ENCODE measurements at places on chromosomes 3 and 15.

- no peak for DNase-seq
Measured at GRCh38 chr15:45136378-45136764, 6.6 kb downstream of the DUOX1 start.

- DNase-seq, result no peak
Measured at GRCh38 chr3:19248143-19248542, 99.8 kb downstream of the KCNH8 start.

DNA sequence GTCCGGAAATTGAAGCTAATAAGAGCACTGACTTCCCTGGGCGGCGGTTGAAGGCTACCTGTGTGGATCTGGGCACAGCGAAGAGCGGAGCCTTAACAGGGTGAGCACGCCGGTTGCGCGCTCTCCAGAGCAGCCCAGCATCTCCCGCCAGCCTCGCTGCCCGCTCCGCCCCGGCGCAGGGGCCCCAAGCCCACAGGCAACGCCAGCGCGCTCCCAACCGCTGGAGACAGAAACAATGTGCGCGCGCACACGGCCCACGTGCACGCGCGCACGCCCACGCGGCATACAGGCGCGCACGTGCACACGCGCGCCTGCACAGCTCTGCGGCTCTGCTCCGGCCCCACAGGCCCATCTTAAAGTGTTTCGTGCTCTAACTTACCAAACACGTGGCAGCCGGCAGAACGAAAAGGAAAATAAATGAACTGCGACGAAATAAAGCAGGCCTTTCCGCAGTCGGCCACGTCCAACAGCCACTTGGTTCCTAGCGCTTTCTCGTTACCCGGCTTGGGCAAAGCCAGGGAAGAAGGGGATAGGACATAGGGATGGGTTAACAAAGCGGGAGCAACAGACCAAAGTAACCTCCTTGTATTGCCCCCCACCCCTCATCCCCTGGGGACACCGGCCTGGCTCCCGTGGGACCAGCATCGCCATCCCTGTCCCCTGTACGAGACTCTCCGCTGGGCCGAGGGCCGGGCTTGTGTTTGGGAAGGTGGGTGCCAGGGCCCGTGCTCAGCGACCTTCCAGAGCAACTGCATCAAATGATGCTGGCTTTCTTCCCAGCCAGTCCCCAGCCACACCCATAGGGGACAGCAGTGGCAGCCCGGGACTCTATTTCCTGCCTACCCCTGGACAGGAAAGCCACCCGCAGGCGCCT is 203.7 kb downstream of the ABHD5 start:
- no peak for DNase-seq

- no peak for DNase-seq
Measured at GRCh38 chr15:77499087-77499760, 78.5 kb downstream of the HMG20A start.

DNA sequence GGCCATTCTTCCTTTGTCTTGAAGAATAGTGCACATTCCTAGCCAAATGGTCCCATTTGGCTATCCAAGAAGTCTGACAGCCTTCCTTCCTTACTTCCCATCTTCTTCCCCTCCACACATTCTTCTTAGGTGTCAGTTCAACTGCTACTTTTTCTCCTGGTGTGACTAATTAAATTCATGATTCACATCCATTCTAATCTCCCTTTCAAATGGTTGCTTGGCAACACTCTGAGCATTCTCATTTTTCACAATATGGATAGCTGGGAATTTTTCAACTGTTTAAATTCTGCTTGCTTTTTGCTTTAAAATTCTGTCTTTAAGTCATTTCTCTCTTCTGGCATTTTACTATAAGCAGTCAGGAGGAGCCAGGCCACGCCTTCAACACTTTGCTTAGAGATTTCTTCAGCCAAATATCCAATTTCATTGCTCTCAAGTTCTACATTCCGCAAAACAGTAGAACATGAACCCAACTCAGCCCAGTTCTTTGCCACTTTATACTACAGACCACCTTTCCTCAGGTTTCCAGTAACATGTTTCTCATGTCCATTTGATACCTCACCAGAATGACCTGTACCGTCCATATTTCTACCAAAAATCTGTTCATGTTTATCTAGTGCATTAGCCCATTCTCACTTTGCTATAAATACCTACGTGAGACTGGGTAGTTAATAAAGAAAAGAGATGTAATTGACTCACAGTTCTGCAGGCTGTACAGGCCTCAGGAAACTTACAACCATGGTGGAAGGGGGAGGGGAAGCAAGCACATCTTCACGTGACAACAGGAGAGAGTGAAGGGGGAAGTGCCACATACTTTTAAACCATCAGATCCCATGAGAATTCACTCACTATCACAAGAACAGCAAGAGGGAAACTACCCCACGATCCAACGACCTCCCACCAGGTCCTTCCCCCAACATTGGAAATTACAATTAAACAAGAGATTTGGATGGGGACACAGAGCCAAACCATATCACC is 31.9 kb upstream of the MCF2L2 start:
- DNase-seq, result no peak

DNA sequence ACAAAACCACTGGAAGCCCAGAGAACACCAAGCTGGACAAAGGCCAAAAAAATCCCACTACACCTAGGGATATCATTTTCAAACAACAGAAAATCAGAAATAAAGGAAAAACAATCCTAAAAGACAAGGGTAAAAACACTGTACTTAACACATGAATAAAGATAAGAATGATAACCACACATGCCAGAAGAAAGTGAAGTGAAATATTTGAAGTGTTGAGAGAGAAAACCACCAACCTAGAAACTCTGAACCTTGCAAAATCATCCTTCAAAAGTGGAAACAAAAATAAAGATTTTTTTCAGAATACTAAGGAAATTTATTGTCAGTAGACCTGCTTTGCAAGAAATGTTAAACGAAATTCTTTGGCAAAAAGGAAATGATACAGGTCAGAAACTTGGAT is 45.1 kb downstream of the KPNA1 start:
- DNase-seq, result no peak

DNA sequence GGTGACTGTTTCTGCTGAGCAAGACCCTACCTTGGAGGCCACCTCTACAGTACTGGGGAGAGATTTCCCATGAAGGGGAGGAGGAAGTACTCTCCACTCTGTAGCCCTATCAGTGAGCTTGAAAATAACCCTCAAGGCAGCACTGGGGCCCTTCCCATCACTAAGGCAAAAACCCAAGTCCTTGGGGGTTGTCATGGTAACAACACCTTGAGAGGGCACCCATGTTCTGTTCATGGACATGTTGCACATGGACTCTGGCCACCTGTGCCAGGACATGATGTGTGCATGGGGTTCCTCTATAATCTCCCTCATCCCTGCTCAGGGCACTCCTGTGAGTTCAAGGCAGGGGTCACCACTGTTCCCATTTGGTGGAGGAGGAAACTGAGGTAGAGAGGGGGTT is 10.9 kb upstream of the CDC25A start:
- no peak for DNase-seq

- DNase-seq, result no peak
Measured at GRCh38 chr15:76575274-76575673, 238.7 kb downstream of the ISL2 start.

GRCh38 chr3:192570821-192571791 is 156.2 kb downstream of the FGF12 start:
- DNase-seq, result no peak

- DNase-seq, result peak; percentile 6
Measured at GRCh38 chr3:87260270-87260669, 16.1 kb downstream of the POU1F1 start.

GRCh38 chr3:141710888-141711616 is 27.0 kb upstream of the RNF7 start:
- peak; percentile 89 for DNase-seq

- peak; percentile 26 for DNase-seq
Measured at GRCh38 chr15:73564255-73564654, 68.9 kb downstream of the NPTN start.

GRCh38 chr3:182413682-182414081 is 379.6 kb upstream of the ATP11B start:
- no peak for DNase-seq

DNA sequence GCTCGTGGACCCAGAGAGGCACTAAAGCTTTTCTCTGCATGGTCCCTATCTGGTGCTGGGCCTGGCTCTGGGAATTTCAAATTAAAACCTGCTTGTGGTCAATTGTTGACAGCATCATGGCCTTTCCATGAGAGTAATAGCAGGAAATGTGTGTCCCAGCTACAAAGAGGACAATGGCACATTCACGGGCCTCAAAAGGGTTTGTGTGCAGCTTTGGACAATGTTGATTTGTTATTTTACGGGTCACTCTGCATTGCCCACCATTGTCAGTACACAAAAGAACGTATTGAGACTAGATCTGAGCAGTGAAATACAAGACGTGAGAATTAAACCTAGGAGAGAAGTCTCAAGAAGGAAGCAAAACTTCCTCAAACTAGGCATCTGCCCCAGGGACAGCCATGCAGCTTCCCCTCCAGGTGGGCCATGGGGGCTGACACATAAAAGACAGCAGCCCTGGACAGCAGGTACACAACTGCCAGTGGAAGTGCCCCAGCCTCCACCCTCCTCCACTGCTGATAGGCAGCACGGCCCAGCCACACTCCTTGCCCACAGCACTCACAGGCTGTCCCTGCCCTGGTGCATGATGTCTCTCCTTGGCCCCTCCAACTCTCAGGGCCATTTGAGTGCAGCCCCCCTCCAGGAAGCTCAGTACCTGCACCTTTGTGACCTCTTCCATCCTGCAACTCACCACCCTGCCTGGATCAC is 15.9 kb upstream of the LTF start:
- no peak for DNase-seq

GRCh38 chr3:71063773-71064290 is 519.7 kb downstream of the FOXP1 start:
- no peak for DNase-seq

GRCh38 chr15:68277131-68277602 is 378 bp upstream of the FEM1B start:
- no peak for DNase-seq

GRCh38 chr3:79453600-79453999 is 314.2 kb downstream of the ROBO1 start:
- no peak for DNase-seq

DNA sequence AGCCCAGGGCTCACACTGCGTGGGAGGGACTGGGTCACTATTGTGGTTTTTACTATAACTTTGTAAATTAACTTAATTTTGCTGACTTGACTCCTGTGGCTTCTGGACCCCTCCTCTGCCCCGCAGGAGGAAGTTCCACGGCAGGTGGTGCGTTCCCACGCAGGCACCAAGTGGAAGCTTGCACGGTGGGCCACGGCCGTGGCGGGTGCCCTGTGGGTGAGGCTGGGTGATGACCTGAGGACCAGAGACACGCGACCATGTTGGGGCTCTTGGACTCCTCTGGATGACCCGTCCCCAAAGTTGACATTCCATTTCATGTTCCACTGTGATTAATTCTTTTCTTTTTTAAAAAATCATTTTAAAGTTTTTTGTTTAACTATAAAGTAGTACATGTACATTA is 89.0 kb downstream of the FBLN2 start:
- no peak for DNase-seq

DNA sequence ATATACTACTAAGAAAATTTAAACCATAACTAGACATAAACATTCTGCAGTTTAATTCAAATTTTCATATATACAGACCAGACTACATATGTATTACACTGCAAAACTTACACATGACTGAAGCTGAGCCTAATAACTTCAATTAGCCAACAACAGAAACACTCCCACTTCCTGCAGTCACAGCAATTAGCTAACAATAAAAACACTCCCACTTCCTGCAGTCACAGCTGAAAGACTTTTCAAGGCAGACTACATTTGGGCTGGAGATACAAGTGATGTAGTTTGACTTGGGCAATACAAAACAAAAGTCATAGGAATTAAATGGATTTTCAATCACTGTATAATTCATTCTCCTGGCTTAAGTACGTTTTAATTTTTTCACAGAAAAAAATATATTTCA is 10.3 kb downstream of the TM2D3 start:
- DNase-seq, result no peak

GRCh38 chr3:33130144-33130543 is 16.3 kb downstream of the CRTAP start:
- DNase-seq, result no peak

- no peak for DNase-seq
Measured at GRCh38 chr15:29003840-29004233, 118.1 kb downstream of the APBA2 start.

GRCh38 chr3:182523836-182524235 is 269.5 kb upstream of the ATP11B start:
- no peak for DNase-seq

DNA sequence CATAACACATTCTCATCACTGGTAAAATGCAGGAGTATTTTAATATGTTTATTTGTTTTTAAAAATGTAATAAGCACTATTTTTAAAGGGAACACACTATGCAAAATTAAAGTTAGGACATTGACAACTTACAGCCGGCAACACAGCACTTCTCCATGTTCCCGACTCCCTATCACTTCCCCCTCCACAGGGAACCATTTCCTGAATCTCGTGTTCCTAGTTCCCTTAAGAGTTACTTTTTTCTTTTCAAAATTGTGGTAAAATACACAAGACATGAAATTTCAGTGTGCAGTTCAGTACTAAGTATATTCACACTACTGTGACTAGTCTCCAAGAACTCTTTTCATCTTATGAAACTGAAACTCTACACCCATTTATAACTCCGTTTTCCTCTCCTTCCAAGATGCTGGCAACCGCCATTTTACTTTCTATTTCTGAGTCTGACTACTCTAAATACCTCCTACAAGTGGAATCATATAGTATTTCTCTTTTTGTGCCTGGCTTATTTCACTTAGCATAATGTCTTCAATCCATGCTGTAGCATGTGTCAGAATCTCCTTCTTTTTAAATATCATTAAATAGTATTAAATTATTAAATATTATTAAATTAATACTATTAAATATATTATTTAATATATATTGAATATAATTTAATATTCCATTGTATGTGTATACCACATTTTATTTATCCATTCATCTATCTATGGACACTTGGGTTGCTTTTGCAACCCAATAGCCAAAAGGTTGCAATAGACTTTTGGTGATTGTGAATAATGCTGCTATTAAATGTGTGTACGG is 25.9 kb upstream of the UBE2Q2 start:
- DNase-seq, result no peak

DNA sequence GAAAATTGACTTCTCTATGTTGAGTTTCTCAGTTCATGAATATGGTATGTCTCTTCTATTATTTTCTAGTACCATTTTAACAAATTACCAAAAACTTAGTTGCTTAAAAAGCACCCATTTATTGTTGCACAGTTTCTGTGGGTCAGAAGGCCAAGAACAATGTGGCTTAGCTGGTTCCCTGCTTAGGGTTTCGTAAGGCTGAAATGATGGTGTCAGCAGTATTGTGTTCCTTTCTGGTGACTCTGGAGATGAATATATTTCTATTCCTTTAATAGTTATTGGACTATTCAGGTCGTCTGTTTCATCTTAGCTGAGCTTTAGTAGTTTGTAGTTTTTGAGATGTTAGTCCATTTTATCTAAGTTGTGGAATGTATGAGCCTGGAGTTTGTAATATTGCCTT is 44.9 kb downstream of the IL1RAP start:
- DNase-seq, result no peak

GRCh38 chr3:137988982-137989381 is 21.0 kb upstream of the CLDN18 start:
- DNase-seq, result no peak

- DNase-seq, result no peak
Measured at GRCh38 chr3:46887980-46888494, 10.5 kb downstream of the PTH1R start.
